ENCODE measurements at places on chromosomes 4 and X.

GRCh38 chrX:122586831-122587230 lies 597.2 kb upstream of the GRIA3 start:
- no peak for DNase-seq

GRCh38 chr4:103415801-103416200 lies 217.7 kb upstream of the CENPE start:
- DNase-seq, result no peak

- DNase-seq, result no peak
Observed at GRCh38 chr4:89587364-89587763, 249.6 kb downstream of the SNCA start.

DNA sequence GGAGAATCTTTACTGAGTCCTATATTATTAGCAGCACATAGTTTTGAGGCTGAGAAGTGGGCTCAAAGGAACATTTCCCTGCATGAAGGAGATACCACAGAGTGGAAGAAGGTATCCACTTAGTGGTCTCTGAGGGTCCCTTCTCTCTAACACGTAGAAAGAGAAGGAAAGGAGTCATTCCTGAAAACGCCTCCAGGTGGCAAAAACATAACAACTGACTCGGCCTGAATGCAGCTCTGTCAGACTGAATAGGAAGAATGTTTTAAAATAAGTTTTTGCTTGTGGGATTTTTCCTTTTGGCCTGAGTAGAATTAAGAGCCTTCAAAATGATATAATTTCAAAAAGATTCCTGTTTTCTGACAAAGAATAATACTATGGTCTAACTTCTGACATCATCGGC lies 23.3 kb downstream of the RPGR start:
- no peak for DNase-seq

DNA sequence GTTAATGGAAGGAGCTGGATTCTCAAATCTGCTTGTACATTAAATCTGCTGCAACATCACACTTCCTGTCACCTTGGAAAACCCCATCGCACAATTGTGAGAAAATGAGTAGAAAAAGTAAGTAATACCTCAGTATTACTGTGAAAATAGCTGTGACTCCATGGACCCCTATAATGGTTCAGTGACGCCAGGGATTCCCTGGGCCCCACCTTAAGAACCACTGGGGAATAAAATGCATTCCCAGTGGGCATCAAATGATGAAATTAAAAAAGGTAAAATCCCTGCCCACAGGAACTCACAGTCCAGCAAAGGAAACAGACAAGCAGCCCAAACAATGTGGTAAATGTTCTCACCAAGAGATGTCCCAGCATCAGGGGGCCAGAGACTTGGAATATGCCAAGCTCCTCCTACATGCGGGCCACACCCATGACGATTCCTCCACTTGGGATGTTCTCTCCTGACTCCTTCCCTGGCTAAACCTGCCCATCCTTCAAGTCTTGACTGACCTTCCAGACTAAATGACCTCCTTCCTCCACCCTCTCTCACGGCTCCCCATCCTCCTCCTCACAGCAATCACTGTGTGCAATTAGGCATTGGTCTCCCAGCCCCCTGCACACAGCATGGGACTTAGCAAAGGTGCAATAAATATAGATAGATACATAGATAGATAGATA lies 2.6 kb downstream of the EVC2 start:
- no peak for DNase-seq

Measured in NCI-H2107 (cell line).